ENCODE measurements at places on chromosomes 5 and 9.

GRCh38 chr5:151074557-151074956 lies 6.3 kb downstream of the TNIP1 start:
- DNase-seq, result no peak

DNA sequence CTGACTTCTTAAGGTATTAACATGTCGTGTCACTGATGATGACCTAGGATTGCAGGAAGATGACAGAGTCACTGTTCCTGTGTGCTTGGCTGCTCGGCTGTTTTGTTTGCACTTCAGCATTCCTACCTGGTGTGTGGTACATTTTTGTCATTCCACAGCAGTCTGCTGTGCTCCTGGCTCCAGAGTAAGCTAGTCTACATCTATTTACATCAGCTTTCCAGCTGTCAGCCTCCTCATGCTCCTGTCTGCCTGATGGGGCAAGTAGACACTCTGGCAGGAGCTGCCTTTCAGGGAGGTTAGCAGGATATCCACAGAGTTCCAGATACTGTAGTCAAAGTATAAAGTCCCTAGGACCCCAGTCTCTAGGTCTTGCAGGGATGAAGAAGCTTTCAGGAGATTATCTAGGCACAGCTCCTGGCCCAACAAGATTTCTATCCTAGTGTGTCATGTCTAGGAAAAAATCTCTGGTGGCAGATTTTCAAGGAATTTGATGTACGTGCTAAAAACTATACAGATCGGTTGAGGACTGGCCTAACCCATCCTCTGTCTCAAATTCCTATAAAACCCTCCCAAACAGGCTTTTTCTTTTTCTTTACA lies 28.4 kb downstream of the RUSC2 start:
- DNase-seq, result peak; percentile 79

DNA sequence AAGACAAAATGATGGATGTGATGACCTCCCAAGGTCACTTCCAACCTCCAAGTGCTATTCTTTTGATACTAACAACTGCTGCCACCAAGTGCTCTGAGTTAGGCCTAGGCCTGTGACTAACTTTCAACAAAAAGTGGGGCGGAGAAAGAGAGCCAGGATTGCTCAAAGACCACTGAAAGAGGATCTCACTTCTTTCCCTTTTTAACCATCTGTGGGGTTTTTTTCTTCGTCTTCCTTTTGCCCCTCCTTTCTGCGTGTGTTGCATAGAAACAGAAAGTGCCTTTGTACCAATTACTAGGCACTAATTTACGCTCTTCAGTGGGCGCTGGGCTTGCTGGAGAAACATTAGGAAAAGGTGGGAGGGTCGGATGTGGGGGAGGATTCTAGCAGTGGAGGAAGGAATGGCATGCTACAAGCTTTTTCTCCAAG lies 8.0 kb downstream of the KLF9 start:
- peak; percentile 57 for DNase-seq

- no peak for DNase-seq
These were observed 44.9 kb upstream of the RAPGEF6 start for GRCh38 chr5:131679911-131680310.

- no peak for DNase-seq
These were observed 6.5 kb upstream of the EBF1 start for GRCh38 chr5:159106193-159106568.

- DNase-seq, result no peak
These were observed 696.8 kb downstream of the SEMA5A start for GRCh38 chr5:8848997-8849594.

GRCh38 chr5:117013280-117013877 lies 438.8 kb upstream of the SEMA6A start:
- no peak for DNase-seq

GRCh38 chr5:180201051-180201987 lies 7.7 kb downstream of the RASGEF1C start:
- DNase-seq, result peak; percentile 53

DNA sequence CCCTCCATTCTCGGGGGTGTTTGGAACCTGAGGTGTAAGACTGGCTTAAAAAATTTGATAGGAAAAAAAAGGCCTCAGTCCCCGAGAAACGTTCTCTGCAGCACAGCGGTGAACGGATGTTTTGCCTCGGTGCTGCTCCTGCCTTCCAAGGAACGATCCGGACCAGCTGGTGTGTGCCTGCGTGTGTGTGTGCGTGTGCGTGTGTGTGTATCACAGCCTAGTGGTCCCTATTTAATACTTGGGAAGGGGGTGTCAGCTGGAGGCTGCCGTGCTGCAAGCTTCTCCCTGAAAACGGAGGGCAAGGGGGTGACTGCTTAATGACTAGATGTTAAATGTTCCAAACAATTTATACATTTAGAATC lies 76.9 kb downstream of the LHX2 start:
- no peak for DNase-seq

DNA sequence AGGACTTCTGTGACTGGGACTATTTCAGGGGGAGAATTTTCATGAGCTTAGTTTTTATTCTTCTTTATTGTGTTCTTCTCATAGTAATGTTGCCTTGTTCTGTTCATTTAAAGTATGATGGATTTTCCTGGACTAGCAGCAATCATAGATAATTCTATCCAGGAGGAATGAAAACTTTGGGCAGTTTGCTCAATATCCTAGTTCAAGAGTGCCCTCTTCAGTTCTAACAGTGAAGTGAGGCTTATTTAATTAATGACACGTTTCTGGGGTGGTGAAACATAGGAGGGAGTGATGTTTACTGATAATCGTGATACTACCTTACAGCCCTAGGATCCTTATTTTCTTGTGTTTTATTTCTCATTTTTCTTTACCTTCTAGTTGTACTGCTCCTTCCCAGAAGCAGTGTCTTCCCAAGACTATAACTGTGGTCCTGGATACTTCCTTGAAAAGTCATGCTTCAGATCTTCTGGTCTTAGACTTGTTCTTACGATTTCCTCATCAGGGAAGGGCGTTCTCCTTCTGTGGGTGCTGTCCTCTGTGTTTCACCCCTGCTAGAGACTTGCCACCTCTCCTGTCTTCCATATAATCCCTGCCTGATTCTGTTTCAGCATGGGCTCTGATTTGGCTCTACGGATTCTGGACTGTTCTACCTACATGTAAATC lies 57.4 kb downstream of the CFAP95 start:
- DNase-seq, result peak; percentile 67

- no peak for DNase-seq
These were observed 22.2 kb upstream of the RNU6ATAC start for GRCh38 chr9:134186471-134187109.

All from cerebellar cortex (tissue), 1 donor.